Stimulated activated CD4-positive, alpha-beta T cell treated with anti-CD3 and anti-CD28 coated beads, Interleukin-2, amount 100 ng/mL, for 24 hours (primary cell): ENCODE measurements at places on chromosomes 7 and 10.
A peak's percentile ranks its signal among the peaks of the same experiment; 100 is the strongest.

DNA sequence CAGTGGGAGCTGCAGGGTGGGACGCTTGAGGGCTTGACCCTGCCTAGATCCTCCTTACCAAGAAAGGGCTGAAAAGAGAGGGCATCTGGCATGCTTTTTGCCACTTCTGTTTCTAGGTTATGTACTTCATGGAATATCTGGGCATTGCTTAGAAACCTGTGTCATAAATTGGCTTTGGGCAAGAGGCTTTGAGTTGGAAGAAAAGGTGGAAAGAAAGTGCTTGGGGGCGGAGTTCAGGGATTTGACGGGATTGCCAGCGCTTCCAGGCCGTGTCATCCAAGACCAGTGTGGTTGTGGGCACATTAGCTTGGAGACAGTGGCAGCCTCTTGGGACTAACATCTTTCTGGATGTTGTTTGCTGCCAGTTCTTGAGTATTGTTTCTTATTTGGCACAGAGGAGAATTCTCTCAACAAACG, 825 bp downstream of the ZNF862 start:
- no peak for DNase-seq

DNA sequence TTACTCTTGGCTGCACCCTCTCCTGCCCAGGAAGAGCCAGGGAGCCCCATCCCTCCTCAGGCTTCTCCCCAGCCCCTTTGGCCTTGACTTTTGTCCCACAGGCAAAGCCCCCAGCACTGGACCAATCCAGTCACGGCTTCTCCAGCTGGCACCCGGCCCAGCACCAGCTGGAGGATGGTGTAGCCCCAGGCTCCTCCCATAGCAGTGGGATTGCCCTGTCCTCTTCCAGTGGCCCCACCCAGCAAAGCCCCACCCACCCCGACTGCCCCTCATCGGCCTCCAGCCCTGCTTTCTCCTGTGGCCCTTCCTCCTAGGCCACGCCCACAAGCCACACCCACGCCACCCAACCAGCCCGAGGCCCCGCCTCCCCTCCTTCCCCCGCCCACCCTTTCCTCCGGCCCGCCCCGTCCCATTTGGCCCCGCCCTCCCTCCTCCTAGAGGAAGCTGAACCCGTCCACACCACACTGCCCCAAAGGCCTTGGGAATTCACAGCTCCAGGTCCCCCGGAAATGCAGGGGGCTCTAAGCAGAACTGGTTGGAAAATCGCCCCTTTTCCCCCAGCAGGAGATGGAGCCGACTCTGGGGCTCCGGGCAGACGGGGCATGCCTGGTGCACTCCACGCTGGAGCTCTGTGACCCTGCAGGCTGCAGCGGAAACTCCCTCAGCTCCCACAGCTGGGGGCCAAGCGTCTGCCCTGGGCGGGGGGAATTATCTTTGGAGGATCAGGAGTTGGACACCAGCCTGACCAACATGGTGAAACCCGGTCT, 25.2 kb downstream of the GET4 start:
- DNase-seq, result peak; percentile 75

GRCh38 chr10:73096041-73096448, 621 bp downstream of the P4HA1 start:
- peak; percentile 73 for DNase-seq

DNA sequence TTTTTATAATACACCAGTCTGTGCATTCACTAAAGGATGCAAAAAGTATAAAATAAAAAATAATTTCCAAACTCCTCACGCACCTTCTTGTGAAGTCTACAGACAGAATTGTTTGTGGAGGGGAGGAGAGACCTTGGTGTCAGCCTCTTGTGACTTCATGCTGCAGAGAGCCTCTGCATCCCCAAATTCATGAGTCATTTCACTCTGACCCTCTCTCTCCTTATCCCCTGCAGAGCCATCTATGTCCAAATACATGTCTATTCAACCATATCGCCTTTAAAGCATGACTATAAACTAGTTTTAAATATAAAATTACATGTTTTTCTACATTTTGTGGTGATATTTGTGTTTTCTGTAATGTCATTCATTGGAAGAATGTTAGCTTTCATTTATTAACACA, 6.0 kb downstream of the CREB5 start:
- DNase-seq, result no peak

- DNase-seq, result no peak
Observed at GRCh38 chr10:128517167-128517566, 390.9 kb upstream of the MKI67 start.

GRCh38 chr7:150657526-150657925, 25.3 kb upstream of the GIMAP6 start:
- DNase-seq, result no peak

DNA sequence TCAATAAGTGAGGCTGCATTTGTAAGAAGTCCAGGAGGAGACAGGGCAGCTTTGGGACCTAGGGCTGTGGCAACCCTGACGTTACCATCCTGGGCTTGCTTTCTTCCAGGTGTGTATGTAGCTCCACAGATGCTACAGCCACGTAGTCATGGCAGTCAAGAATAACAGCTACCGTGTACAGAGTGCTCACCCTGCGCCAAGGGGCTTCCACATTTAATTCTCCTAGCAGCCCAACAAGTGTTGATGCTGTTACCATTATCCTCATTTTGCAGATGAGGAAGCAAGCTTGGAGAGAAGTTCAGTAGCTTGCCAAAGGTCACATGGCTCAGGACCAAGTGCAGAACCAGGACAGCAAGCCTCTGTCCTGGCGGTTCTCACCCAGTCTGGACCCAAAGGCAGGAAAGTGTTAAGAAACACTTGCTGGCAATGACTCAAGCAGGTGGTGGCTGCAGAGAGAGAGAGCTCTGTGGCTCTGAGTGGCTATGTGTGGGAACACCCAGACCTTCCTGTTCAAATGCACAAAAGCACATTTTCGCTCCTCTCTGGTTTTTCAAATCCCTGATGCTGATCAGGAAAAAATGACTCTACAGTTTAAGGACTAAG, 89.8 kb downstream of the CREM start:
- no peak for DNase-seq

GRCh38 chr7:71470830-71471229, 338.9 kb downstream of the GALNT17 start:
- no peak for DNase-seq

GRCh38 chr7:149188637-149189259, 6.6 kb upstream of the ZNF282 start:
- no peak for DNase-seq

GRCh38 chr10:118108194-118109026, 61.7 kb upstream of the RAB11FIP2 start:
- no peak for DNase-seq

GRCh38 chr7:36995776-36996175, 271.5 kb upstream of the AOAH start:
- DNase-seq, result no peak

GRCh38 chr7:137882261-137882668, 35.5 kb upstream of the DGKI start:
- no peak for DNase-seq

DNA sequence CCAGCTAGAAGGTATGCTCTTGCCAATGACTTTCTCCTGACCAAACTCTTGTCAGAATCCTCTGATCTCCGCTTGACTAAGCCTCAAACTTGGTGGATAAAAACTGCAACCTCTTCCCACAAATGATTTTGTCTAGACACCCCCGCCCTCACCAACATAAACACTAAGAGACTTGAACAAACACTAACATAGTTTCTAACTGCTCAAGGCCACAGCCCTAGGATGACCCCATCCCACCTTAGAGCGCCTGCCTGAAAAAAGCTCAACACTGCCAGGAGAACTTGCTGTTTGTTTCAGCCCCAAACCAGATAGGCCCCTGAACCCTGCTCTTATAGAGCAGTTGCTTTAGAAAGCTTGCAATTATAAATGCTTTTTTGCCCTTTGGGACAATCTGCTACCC, 71.8 kb downstream of the LRRN3 start:
- no peak for DNase-seq

DNA sequence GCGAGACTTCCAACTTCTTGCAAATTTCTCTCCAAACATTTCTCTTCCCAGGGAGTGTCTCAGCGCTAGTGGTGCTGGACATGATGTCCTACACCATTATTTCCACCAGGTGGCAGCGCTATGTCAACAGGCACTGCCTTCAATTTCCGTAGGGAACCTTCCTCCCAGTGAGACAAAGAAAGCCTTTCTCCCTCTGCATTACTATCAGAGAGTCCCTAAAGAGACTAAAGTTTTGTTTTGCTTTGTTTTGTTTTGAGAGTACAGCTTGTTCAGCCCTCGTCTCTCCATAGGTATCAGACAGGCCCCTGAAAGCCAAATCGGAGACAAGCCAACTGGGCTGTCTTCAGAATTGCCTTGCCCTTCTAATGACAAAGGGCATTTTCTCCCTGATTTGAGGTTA, 44.2 kb upstream of the GGCT start:
- peak; percentile 48 for DNase-seq
